CD4-positive, alpha-beta T cell treated with Interleukin-21 for 1 hour (primary cell): ENCODE measurements at places on chromosomes 2 and 18.
A peak's percentile ranks its signal among the peaks of the same experiment; 100 is the strongest.

DNA sequence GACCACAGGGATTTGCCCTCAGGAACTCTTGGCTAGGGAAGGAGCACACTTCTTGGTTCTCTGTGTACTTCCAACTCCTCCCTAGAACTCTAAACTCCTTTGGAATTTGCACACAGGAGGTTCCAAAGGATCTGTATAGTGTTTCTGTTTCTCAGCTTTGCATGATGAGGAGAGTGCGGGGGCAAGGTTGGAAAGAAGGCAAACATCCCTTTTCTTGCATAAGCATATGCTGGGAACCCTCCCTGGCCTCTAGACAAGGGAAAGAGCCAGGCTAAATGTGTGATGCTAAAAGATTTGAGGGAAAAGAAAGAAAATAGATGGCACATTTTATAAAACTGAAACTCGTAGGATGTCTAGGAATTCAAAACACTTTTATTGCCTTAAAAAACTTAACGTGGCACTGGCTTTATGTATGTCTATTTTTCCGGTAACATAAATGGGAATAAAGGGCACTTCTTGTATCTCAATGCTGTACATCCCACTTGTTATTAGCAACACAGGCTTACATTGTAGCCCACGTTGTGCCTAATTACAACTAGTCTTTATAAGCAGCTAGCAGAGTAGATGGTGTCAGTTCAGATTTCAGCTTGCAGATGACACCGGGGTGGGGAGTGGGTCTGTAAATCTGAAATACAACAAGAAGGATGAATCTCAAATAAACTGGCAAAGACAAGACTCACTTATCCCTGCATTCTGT lies 165.8 kb downstream of the GPD2 start:
- no peak for DNase-seq

- DNase-seq: no peak
Measured at GRCh38 chr2:101998896-101999789, 7.4 kb downstream of the IL1R2 start.

GRCh38 chr2:240235149-240235803 lies 94.8 kb upstream of the OTOS start:
- DNase-seq: no peak

- DNase-seq: no peak
Measured at GRCh38 chr2:12155303-12156051, 409.0 kb downstream of the LPIN1 start.

- DNase-seq: peak; percentile 56
Measured at GRCh38 chr2:222903234-222904220, 42.7 kb downstream of the ACSL3 start.

GRCh38 chr2:71857636-71858035 lies 290.0 kb downstream of the CYP26B1 start:
- no peak for DNase-seq

GRCh38 chr18:45654677-45655076 lies 39.4 kb downstream of the SLC14A2 start:
- DNase-seq: no peak

- no peak for DNase-seq
Measured at GRCh38 chr2:28758459-28758858, 6.8 kb downstream of the PPP1CB start.

- DNase-seq: peak; percentile 81
Measured at GRCh38 chr18:77063260-77063659, 69.3 kb downstream of the MBP start.

GRCh38 chr2:230773039-230773773 lies 60.6 kb downstream of the CAB39 start:
- DNase-seq: peak; percentile 46

DNA sequence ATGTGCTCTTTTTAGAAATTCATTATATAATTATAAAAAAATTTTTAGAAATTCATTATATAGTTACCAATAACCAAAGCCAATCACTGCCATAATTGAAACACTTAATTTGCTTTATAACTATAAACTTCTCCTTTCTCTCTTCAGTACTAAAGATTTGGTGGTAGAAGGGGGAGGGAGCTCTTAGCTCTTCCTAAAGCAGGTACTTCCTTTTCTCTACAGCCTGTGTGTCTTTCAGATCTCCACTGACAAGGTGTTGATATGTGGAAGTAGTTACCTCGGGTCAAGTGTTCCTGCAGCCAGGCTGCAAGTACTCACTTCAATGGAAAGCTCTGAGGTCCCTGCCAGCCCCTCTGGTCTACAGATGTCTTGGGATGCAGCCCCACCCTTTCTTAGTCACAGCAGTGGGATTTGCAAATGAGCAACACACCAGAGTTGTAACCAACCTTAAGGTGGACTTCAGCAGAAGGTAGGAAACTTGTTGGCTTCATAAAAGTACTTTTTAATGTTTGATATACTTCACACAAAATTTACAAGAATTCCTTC lies 690.0 kb downstream of the ARHGAP15 start:
- no peak for DNase-seq

GRCh38 chr2:57855212-57855611 lies 191.4 kb upstream of the VRK2 start:
- no peak for DNase-seq

GRCh38 chr2:128026448-128027277 lies 1.2 kb downstream of the SAP130 start:
- no peak for DNase-seq

DNA sequence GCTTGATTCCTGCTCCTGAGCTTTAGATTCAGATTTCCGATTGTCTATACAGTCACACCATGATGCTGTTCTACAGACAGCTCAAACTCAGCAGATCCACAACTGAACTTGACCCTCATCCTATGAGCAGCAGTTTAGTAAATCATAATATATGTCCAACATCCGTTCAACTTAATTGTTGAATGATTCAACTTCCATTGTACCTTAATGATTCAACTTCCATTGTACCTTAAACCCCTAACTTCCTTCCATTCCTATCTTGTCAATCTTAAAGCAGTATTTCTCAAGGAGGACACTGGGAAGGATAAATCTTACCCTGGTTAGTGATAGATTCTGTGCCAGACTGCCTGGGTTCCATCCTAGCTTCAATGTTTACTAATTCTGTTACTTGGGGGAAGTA lies 60.1 kb downstream of the PIGN start:
- no peak for DNase-seq

DNA sequence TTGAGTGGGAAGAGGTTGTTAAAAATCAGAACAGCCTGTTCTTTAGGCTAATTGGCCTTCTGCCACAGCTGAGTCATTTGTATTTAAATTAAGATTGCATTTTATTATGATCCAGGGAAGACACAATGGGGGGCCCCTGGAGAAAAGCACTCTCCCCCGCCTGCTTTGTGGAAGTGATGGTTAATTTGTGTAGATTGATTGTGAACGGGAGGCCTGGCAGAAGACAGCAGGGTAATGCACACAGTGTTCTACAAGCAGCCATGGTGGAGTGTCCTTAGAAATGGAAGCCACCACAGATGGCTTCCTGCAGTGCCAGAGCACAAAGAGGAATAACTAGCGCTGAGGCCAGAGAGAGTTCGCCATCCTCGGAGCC lies 19.6 kb downstream of the RAMP1 start:
- DNase-seq: no peak

DNA sequence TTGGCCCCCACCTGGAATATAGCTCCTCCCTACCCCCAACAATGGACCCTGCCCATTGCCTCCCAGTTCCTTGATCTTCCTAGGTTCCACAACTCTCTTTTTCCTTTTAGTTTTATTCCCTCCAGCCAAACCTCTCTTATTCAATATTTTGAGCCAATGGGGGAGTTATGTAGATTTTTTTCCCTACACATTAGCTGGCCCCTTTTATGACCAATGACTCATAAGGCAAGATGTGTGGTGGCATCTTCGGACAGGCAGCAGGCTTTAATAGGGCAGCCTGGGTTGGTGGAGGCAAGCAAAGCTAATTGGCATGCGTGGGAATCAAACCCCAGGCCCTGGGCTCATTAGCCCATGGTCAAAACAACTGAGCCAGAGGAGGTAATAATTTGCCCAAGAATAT lies 9.2 kb downstream of the GRP start:
- DNase-seq: no peak

- DNase-seq: no peak
Measured at GRCh38 chr2:227185615-227186232, 21.3 kb downstream of the COL4A3 start.

- DNase-seq: no peak
Measured at GRCh38 chr2:68287580-68288441, 31.9 kb downstream of the CNRIP1 start.

- peak; percentile 21 for DNase-seq
Measured at GRCh38 chr2:230942920-230943896, 18.2 kb upstream of the GPR55 start.

- peak; percentile 54 for DNase-seq
Measured at GRCh38 chr2:54569745-54570301, 113.7 kb downstream of the SPTBN1 start.

- no peak for DNase-seq
Measured at GRCh38 chr2:164847291-164847690, 5.7 kb upstream of the COBLL1 start.

DNA sequence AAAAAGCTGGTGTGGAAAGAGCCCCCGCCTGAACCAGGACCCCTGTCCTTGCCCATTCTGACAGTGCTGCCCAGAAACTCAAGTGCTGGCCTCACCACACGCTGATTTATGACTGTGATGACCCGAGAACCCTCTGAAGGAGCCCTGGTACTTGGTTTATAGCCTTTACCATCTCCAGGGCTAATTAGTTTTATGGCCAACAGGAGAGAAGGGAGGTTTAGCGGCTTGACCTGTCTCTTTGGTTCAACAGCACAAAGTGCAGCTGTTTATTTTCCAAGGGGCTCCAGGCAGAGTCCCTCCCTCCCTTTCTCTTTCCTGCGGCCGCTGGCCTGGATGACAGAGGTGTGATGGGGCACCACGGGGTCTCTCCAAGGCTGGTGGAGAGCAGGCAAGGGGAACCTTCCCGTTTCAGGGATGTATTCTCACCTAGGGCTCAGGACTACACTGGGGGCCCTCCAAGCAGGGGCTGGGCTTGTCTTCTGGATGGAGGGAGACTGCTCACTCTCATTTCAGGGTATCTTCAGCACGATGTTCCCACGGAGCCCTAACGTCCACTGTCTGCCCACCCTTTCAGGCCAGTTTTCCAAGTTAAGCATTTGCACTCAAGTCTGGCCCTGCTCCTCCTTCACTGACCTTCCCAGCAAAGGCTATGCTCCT lies 174.2 kb upstream of the GLI2 start:
- no peak for DNase-seq

- no peak for DNase-seq
Measured at GRCh38 chr2:58558881-58559280, 317.8 kb upstream of the FANCL start.

DNA sequence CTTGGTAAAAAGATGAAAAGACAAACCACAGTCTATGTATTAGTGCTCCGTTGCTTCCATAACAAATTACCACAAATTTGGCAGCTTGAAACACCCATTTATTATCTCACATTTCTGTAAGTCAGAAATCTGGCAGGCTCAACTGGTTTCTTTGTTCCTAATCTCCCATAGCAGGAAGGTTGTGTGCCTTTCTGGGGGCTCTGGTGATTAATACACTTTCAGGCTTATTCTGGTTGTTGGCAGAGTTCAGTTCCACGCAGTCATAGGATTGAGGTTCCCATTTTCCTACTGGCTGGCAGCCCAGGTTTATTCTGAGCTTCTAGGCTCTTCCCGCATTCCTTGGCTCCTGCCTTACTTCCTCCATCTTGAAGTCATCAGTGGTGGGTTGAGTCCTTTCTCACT lies 189.3 kb downstream of the ANAPC1 start:
- no peak for DNase-seq

DNA sequence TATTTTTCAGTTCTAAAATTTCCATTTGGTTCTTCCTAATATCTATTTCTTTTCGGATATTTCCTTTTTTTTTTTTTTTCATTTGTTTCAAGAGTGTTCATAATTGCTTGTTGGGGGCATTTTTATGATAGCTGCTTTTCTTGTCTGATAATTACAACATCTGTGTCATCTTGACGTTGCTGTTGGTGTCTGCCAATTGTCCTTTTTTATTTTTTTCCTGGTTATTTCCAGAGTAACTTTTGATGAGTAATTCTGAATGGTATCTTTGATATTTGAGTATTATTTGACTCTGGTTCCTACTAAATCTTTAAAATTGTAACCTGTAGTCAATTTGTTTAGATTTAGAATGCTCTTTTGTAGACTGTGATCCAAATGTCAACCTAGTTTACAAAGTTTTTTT lies 51.3 kb upstream of the CHRNA1 start:
- DNase-seq: no peak

GRCh38 chr2:2912293-2912692 lies 465.3 kb downstream of the EIPR1 start:
- no peak for DNase-seq

DNA sequence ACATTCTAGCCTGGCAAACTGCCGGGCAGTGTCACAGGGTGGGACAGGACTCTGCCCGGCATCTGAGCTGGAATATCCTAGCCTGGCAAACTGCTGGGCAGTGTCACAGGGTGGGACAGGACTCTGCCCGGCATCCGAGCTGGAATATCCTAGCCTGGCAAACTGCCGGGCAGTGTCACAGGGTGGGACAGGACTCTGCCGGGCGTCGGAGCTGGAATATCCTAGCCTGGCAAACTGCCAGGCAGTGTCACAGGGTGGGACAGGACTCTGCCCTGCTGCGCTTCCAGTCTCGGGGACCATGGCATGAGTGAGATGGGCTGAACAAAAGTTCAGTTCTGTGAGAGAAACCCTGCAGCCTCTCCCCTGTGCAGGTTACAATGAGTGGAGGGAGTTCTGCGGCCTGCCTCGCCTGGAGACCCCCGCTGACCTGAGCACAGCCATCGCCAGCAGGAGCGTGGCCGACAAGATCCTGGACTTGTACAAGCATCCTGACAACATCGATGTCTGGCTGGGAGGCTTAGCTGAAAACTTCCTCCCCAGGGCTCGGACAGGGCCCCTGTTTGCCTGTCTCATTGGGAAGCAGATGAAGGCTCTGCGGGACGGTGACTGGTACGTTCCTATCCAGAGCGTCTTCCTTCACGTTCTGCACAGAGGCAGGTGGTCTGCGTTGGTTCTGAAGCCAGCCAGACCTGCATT lies 80.3 kb downstream of the TPO start:
- DNase-seq: no peak

GRCh38 chr2:134772493-134773169 lies 53.8 kb upstream of the TMEM163 start:
- no peak for DNase-seq

GRCh38 chr2:108460345-108461037 lies 11.5 kb downstream of the GCC2 start:
- DNase-seq: no peak

DNA sequence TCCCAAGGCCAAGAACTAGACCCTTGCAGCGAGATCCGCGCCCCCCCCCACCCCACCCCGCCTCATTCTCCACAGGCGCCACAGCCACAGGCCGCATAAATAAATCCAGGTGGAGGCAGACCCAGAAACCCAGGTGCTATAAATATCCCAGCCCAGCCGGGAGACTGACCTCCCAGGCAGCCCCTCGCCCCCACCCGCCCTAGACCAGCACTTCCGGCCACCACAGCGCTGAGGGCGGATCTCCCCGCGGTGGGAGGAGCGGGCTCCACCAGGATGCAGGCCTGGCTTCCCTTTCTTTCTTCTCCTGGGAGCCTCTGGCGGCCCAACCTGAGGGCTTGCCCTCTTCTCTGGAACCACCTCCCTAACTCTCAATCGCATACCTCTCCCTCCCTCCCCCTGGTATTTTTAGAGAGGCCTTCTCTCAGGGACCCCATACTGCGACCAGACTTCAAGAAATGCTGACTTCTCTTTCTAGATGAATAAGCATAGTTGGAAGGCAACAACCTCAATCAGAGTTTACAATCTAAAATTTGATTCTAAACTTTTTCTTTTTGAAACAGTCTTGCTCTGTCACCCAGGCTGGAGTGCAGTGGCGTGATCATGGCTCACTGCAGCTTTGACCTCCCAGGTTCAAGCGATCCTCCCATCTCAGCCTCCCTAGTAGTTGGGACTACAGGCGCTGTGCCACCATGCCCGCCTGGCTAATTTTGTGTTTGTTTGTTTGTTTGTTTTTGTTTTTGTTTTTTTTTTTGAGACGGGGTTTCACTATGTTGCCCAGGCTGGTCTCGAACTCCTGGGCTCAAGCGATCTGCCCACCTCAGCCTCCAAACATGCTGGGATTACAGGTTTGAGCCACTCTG lies 55.0 kb downstream of the PKDCC start:
- no peak for DNase-seq
